ENCODE measurements at places on chromosomes 16 and 17.

DNA sequence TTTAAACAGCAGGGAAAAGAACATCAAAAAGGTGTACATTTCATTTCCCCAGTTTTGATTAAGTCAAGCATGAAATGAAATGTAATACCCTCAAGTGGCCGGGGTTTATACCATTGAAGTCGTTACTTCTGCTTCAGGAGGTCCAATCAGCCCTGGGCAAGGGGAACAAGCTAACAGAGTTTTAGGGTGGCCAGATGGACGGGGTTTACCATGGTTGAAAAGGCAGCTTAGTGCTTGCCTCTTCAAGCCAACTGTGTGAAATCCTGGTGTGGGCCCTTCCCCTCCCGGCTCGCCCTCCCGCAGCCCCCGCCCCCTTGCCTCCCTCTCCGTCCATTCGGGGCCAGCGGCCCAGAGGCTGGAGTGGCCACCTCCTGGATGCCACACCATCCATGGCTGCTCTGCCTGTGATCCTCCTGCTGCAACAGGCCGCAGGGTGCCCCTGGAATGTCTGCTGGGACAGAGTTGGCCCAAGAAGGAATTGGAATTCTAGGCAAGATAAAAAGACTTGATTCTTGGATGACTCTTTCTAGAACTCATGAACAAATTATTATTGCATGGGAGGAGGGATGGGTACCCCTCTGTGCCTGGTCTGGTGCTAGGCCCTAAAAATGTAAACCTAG is 296.2 kb upstream of the IRX3 start:
- no peak for DNase-seq

DNA sequence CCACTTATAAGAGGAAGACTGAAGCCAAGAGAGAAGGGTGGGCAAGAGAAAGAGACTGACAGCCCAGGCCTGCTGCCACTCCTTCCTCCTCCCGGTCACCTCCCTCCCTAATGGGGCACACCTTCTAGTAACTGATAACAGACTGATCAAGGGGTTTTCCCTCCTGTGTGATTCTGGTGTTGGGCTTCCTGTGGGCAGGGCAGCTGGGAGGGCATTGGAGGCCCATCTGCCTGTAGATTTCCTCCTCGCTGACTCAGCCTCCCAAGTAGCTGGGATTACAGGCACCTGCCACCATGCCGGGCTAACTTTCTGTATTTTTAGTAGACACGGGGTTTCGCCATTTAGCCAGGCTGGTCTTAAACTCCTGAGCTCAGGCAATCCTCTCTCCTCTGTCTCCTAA is 16.2 kb downstream of the CA4 start:
- DNase-seq: peak; percentile 79

DNA sequence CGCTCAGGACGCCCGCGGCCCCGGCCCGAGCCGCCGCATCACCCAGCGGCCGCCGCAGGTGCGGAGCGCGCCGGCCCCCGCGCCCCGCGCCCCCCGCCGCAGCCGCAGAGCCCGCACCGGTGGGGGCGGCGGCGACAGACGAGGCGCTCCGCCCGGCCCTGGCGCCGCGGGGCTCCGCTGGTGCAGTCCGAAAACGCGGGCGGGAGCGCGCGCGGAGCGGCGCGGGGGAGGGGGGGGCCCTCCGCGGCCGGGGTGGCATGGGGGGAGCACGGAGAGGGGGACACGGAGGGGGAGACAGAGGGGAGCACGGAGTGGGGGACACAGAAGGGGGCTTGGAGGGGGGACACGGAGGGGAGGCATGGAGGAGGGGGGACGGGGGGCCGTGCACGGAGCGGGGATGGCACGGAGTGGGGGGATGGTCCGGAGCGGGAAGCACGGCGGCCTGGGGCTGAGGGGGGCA is at the start of gene AATK:
AATK (minus strand) TSS at position 189 of the 460 bp plus-strand sequence. CDS start 229 bp downstream, outside the sequence.
- no peak for DNase-seq

DNA sequence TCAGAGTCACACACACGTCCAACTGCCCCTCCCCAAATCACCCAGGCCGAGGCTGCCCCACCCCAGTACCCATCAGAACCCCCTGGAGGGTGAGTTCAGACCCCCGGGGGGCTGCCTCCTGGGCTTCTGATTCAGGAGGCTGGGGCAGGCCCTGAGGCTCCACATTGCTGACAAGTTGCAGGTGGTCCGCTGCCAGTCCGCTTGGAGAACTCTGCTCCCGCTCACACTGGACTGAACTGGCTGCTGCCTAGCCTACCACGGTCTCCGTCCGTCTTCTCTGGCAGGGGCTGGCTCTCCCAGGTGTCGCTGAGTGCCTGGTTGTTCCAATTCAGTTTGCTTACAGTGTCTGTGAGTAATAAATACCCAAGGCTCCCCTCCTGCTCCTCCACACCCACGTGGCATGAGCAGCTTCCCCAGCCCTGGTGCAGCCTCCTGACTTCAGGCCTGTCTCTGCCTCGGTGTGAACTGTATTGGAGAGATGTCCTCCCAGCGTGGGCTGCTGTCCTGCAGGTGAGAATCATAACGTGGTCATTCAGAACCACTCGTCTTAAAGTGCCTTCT is 163.4 kb downstream of the LAT start:
- DNase-seq: no peak

GRCh38 chr17:2433696-2434095 is 32.8 kb upstream of the MNT start:
- DNase-seq: no peak

DNA sequence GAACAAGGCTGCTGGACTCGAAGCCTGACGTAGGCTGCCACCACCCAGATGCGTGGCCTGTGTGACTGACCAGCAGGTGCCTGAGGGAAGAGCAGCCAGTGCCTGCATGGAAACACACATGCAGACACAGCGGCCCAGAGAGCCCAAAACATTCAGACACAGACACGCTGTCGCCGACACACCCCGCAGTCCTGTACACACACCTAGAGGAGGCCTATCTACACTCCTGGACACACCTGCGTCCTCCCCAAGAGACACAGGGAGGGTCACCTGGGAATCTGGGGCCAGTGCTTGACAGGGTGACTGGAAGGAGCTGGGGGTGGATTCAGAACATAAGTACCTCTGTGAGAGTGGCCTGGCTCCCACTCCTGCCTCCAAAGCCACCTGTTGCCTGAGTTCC is 6.1 kb upstream of the TSPOAP1 start:
- DNase-seq: no peak

DNA sequence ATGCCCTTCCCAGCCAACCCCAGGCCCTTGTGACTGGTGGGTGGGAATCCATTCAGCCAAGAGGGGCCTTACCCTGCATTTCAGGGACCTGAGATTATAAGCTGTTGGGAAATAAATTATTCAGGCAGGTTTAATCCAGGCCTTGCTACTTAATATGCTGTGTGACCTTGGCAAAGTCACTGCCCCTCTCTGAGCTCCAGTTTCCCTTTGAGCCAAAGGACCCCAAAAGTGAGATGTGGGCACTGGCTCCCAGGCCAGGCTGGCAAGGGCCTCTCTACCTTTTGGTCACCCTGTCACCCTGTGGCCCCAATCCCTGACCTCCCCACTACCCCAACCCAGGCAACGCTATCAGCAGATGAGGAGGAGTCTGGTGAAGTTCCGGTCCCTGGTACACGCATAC is 33.9 kb downstream of the MYO15A start:
- no peak for DNase-seq

- no peak for DNase-seq
Measured at GRCh38 chr16:77885571-77886295, 97.4 kb downstream of the VAT1L start.

DNA sequence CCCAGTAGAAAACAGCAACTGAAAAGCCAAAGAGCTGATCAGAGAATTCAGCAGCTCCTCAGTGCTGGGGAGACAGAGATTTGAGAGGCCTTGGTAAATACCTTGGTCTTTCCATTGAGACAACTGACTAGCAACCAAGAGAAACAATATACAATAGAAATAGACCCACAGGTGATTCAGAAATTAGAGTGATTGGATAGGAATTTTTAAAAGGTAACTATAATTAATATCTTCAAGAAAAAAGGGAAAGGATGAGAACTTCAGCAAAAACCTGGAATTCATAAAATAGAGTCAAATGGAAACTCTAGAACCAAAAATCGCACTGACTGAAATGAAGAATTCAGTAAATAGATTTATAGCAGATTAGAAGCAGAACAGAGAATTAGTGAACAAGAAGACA is 32.5 kb upstream of the ITGAX start:
- no peak for DNase-seq

GRCh38 chr17:21459536-21459935 is 83.4 kb downstream of the KCNJ12 start:
- DNase-seq: no peak

- no peak for DNase-seq
Measured at GRCh38 chr16:81243942-81244341, 5.5 kb downstream of the BCO1 start.

GRCh38 chr16:19269098-19269497 is 16.4 kb upstream of the CLEC19A start:
- no peak for DNase-seq

- DNase-seq: peak; percentile 62
Measured at GRCh38 chr16:74309789-74310781, 13.5 kb downstream of the PSMD7 start.

DNA sequence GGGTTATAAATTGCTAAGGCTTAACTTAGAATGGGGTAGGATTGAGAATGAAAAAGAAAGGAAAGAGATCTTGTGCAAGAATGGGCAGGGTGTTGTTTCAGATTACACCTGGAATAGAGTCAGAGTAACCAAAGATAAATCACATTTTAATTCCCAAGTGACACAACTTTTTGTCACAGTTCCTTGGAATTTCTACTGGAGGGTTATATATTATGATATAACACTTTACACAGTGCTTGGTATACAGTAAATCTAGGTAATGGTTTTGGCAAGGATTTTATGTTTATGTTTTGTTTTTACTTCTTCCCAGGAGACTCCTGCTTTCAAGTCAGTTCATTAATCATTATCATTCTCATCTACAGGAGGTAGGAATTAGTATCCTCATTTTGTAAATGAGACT is 115.7 kb upstream of the KCNJ16 start:
- no peak for DNase-seq

DNA sequence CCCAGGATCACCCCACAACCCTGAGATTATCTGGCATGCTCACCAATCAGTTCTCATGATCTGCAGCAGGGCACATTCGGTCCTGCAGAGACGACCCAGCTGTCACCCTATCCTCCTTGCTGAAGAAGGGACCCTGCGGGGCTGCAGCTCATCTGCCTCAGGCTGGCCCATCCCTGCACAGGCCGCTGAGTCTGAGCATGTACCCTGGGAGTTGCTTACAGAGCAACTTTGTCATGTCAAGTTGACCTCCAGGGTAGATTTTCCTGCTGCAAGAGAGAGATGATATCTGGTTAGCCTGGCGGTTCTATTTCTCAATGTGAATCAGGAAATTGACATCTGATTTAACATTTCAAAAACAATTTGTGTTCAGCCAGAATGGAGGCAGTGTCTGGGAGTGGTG is 36.0 kb upstream of the ADCY9 start:
- DNase-seq: no peak

- DNase-seq: no peak
Measured at GRCh38 chr17:57705921-57706695, 39.0 kb downstream of the CCDC182 start.

DNA sequence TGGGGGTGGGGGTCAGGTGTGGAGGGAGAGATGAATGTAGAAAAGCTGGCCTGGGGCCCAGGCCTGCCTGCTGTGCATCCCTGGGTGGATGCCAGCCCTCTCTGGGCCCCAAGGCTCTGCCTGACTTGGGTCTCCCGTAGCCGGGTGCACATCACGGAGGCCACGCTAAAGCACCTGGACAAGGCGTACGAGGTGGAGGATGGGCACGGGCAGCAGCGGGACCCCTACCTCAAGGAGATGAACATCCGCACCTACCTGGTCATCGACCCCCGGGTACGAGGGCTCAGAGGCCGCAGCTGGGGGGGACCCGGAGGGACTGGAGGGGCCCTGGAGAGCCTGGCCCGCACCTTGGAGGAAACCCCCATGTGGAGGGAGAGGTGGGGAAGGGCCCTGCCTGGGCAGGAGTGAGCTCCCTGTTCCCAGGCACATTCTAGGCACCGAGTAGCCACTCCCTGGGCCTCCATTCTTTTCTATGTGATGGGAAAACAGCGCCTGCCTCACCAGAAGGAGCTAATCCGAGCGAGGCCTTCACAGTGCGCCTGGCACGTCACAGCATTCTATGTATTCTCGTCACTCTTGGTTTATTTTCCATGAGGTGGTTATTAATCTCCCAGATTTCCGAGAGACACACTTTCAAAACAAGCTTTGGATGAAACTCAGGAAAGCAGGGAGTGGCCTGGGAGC is 34.7 kb downstream of the ADCY7 start:
- no peak for DNase-seq

- DNase-seq: peak; percentile 94
Measured at GRCh38 chr17:4263282-4264215, at the start of gene ANKFY1. ANKFY1 (minus strand) TSS chr17:4263979; CDS start chr17:4263941, 38 bp downstream.

DNA sequence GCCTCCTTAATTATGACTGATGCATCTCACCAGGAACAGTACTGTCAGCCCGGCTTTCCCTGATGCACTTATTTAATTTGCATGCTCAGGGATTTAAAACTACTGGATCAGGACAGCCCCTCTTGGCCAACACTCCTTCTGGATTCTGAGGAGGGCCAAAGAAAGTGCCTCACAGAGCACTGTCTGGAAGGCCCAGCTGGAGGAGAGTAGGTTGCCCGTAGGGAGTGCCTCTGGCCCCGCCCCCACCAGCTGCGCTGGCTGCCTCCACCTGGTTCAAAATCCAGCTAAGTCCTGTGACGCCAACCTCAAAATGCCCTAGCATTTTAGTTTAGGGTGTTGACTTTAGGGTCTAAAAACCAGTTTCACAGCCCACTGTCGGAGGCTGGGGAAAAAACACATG is 49.4 kb upstream of the SREBF1 start:
- DNase-seq: no peak

DNA sequence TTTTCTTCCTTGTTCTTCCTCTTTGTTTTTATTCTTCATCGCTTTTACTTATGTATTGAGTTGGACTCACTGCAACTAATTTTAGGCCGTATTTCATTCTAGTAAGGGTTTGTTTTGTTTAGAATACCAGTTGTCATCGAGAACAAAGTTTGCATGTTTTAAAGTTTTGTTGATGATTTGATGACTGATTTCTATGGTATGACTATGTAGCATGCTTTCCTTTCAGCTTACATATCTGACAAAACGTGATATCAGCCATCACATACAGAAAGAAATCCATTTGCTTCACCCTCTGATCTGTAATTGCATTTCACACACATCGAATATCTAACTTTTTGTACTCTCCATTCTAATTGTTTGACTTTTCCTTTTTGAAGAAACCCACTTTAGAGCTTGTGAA is 4.0 kb downstream of the PRKCA start:
- no peak for DNase-seq

- DNase-seq: no peak
Measured at GRCh38 chr16:54817940-54818574, 112.6 kb upstream of the IRX5 start.
